Inflammatory macrophage treated with lipopolysaccharide for 1 hour (primary cell): ENCODE measurements at places on chromosomes 12 and 14.
A peak's percentile ranks its signal among the peaks of the same experiment; 100 is the strongest.

DNA sequence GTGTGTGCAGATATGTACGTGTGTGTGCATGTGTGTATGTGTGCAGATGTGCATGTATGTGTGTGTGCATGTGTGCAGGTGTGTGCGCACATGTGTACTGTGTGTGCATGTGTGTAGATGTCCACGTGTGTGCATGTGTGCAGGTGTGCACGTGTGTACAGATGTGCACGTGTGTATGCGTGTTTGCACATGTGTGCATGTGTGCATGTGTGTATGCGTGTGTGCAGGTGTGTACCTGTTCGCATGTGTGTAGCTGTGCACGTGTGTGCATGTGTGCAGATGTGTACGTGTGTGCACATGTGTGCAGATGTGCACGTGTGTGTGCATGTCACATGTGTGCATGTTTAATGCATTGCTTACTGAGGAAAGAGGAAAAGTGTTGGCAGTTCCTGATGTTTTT lies 55.7 kb upstream of the FKBP4 start:
- no peak for DNase-seq

DNA sequence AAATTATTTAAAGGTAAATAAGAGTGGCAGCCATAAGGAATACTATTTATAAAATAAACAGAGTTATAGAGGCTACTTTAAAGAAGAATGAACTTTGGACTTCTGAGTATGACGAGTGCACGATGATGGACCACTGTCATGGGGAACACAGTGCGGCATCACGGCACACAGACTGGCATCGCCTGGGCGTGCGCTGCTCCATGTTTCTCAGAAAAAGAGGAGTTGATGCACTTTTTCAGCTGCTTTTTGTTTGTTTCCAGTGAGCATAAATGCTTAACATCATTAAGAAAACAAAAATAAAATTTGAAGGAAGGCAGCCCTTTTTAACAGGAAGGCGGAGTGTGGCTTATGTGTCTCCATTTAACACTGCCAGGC lies 23.3 kb upstream of the EAPP start:
- no peak for DNase-seq

GRCh38 chr12:130826151-130826801 lies 12.8 kb downstream of the STX2 start:
- DNase-seq, result peak; percentile 52

DNA sequence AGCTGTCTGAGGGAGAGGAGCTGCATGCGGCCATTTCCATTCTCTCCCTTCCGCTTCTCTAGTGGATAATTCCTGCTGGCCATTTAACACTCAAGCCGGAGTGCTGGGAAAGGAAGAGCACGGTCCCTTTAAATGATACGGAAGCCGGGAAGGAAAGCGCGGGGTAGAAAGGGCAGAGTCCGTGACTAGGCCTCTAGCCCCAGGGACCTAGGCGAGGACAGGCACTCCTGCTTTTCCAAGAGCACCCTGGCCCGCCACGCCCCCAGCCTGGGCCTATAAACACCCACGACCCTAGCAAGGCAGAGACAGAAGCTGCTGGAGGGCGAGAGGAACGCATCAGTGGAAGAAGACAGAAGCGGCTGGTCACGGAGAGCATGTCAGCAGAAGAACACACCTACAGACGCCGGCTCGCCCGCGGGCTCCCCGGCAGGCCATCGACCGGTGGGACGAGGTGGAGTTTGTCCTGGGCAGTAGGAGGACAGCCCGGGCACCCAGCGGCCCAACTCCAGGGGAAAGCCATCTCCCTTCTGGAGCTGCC lies 1206.6 kb upstream of the TMEM132C start:
- DNase-seq, result no peak

DNA sequence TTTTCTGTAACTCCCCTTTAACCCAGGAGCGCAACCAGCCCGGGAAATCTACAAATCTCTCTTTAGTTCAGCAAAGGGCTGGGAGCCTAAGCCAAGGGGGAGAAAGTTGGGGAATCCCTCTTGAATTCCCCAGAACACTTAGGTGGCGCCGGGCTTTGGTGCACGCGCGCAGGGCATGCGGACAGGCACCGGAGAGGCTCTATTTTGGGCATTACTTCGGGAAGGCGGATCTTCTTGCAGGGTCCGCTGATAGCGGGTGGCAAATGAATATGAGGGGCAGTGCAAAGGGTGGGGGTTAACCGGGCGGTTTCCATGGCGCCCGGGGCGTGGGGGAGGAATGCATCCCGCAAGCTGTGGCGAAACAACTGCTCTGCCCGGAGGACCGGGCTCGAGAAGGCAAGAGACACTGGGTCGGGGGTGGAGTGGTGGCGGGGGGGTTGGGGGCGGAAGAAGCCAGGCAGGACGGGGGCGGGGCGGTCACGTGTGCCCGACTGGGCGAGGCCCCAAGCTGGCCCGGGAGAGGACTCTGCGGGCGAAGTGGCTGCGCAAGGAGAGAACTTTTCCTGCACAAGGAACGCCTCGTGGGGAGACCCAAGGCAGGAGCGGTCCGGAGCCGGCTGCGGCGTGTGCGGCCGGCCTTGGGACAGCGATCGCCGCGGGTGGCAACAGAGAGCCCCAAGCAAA lies at the start of gene FLVCR2:
Gene FLVCR2 (plus strand): TSS at position 519 of the 684 bp plus-strand sequence. CDS start 353 bp downstream, outside the sequence.
- peak; percentile 89 for DNase-seq

DNA sequence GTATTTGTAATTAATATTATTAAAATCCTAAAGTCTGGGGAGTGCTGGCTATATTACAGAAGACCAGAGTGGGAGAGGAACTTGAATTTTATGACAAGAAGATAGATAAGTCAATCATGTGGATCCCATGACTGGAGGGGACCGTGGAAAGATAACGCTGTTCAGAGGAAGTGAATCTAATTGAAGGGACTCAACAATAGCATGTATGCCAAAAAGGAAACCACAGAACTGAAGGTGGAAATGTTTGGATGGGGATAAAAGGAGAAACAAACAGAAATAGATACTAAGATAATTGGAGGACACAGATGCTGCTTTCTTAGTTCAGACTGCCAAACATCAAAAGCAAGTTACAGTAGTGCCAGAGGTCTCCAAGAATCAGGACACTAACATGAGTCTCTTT lies 21.1 kb downstream of the OR6J1 start:
- peak; percentile 25 for DNase-seq

- DNase-seq, result no peak
These were observed 953.6 kb downstream of the SLC6A15 start for GRCh38 chr12:83958997-83959396.

GRCh38 chr12:105382771-105383622 lies 52.5 kb downstream of the C12orf75 start:
- peak; percentile 33 for DNase-seq

DNA sequence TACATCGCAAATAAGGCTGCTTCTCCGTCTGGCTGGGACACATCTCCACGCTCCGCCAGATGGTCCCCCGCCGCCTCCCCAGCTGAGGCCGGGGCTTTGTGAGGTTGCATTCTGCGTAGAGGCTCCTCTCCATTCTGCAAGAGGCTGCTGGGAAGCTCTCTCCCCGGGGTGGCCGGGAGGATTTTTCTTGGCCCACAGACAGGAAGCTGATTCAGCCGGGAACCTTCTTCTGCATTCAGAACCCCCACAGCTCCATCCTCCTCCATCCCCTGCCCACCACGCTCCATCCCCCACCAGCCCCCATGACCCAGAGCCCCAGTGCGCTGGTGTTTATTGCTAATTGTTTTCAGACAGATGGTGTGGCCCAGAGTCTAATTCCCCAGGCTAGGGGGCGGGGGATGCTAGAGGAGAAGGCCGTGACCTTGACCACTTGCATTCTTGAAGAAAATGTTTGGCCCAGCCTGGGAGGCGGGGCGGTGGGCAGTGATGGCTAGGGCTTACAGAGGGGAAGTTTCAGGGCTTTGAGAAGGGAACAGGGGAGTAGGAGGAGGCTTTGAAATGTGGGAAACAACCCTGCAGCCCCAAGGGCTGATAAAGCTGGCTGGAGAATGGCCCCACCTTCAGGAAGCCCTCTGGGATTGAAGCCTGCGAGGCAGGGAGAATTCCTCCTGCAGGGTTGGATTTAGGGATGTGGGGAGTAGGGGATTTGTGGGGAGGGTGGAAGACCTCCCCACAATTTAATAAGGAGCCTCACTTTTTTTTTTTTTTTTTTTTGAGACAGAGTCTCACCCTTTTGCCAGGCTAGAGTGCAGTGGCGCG lies 88.5 kb upstream of the NCOR2 start:
- peak; percentile 88 for DNase-seq
